ENCODE measurements at places on chromosomes 1 and 21.

DNA sequence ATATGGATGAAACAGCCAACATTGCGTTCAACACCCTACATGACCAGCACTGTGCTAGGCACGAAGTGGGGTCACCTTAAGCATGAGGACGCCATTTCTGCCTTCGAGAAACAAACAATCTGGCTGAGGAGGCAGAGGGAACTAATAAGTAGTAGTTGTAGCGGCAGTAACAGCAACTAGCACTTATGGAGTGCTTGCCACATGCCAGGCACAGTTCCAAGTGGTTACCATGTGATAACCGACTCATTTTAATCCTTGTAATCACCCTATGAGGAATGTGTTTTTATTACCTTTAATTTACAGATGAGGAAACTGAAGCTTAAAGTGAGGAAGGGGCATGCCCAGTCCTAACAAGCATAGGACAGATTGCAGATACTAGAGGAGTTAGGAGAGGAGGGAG, 33.7 kb downstream of the KCND3 start:
- no peak for DNase-seq

- DNase-seq, result no peak
Observed at GRCh38 chr1:233085566-233085965, 135.2 kb downstream of the NTPCR start.

DNA sequence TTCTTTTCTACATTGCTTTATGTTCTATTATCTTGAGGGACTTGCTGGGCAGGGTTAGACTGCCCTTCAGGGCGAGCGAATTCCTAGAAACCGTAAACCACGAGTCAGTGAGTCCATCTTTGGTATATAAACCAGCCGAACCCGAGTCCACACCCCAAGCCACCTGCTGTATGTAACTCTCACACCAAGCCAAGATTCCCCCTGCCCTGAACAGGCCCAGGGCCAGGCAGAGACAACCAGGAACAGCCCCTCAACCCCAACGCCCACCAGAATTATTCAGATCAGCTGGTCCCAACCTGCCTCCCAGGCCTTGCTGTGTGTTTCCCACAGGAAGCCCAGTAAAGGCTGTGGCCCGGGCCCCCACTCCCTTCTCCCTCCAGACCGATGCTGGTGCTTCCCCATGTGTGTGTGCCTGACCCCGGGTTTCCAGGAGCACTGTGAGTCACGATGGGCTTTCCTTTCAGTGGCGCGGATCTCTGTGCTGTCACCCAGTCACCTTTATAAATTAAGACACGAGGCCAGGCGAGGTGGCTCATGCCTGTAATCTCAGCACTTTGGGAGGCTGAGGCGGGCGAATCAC, 17.1 kb downstream of the KIF17 start:
- no peak for DNase-seq

GRCh38 chr21:37233551-37234146, 33.5 kb downstream of the VPS26C start:
- no peak for DNase-seq

- no peak for DNase-seq
Observed at GRCh38 chr1:223837206-223837605, 8.5 kb downstream of the TP53BP2 start.

DNA sequence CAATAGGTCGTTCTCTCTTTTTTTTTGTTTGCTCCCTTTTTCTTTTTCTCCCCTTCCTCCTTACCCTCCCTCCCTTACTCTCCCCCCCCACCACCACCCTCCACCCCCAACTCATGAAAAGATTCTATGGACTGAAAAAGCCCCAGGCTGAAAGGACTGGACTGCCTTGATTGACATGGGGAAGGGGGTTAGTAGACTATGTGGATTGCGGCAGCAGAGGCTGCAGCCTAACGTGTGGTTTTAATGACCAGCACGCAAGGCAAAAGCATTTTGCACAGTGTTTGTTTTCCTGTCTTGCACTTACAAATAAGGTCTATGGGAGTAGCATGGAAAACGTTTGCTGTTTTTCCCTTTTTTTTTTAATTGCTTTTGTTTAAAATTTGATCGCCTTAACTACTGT, 5.5 kb downstream of the ZBTB18 start:
- no peak for DNase-seq

GRCh38 chr1:188582911-188583532, 1754.3 kb downstream of the PLA2G4A start:
- no peak for DNase-seq

- DNase-seq, result no peak
Observed at GRCh38 chr1:95039360-95040031, 33.3 kb downstream of the ALG14 start.

DNA sequence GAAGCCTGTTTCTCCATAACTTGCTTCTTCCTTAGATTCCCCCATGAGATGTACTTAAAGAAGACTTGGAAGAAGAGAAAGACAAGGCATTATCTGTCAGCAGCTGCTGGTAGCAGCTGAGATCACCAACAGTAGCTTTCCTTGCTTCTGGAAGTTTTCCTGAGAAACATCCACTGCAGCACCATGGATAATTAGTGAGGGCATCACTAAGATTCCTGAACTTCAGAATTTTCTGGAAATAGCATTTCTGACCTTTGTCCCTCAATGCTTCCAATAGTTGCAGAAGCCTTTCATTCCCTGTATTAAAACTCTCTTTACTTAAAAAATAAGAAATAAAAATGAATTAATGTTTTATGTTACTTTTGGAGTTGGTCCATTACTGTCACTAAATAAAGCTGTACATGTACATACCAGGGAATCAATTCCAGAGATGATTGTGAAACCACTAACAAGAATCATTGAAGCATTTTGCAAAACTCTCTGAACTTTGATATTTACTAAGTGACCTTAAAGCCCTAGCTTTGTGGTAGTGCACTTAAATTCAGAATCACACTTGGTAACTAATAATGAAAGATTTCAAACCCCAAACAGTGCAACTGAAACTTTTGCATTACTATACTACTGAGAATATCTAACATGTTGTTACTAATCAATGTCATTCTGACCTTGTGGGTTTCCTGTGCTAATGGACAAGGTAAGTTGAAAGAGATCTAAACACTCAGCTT, at the start of gene CFHR4:
Gene CFHR4 (plus strand): TSS at position 538 of the 725 bp plus-strand sequence. CDS start 99 bp downstream, at position 637.
- no peak for DNase-seq

GRCh38 chr1:119002028-119002686, 14.0 kb upstream of the TBX15 start:
- DNase-seq, result no peak

DNA sequence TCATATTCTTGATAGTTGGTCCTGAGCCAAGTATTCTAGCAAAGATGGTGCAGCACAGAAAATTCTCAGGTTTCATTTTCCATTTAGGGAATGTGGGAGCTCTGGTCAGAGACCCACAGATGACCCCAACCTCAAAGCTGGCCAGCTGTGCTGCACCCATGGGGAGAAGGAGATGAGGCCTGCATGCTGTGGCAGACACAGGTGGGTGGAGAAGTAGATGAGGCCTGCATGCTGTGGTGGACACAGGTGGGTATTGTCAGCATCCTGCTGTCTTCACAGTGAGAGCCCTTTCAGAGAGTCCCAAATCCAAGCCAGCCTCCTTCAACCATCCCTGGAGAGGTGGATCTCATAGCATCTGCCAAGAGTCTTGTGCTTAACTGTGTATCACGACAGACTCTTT, 77.7 kb downstream of the DSCAM start:
- no peak for DNase-seq

DNA sequence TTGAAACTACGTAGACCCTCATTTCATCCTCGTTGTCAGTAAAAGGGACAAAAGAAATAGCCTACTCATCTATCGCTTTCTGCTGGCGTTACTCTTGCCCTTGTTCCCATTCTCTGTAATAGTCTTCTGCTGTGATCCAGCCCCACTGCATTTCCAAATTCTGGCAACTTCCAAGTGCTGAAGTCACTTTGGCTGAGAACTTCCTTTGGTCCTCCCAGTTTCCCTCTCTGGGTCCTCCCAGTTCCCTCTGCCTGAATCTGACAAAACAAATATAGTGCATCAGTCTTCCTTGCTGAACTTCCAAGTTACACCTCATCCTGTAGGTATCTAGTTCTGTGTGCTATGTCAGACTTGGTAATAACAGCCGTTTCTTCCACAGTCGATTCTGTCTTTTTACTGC, 47.0 kb upstream of the PLA2G4A start:
- no peak for DNase-seq

DNA sequence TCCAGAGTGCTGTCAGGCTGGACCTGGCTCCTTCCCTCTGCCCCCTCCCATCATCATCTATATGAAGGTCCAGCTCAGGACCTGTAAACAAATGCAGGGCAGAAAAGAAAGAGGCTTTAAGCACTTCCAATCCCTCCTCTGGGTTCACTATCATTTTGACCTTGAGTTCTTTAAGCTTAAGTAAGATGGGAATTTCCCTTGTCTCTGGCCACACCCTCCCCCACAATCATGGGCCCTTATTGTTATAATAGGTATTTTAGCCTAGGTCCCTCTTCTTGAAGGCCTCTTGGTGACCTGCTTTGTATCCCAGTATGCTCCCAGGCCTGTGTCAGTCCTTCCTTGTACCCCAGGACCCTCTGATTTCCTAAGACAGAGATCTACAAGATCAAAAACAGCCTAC, 45.1 kb upstream of the EPS15 start:
- DNase-seq, result no peak

- DNase-seq, result no peak
Observed at GRCh38 chr1:46903481-46903880, 37.8 kb downstream of the CYP4A11 start.

GRCh38 chr1:58437623-58438022, 108.9 kb downstream of the OMA1 start:
- no peak for DNase-seq

- DNase-seq, result no peak
Observed at GRCh38 chr1:35714921-35715567, 3.6 kb downstream of the C1orf216 start.

DNA sequence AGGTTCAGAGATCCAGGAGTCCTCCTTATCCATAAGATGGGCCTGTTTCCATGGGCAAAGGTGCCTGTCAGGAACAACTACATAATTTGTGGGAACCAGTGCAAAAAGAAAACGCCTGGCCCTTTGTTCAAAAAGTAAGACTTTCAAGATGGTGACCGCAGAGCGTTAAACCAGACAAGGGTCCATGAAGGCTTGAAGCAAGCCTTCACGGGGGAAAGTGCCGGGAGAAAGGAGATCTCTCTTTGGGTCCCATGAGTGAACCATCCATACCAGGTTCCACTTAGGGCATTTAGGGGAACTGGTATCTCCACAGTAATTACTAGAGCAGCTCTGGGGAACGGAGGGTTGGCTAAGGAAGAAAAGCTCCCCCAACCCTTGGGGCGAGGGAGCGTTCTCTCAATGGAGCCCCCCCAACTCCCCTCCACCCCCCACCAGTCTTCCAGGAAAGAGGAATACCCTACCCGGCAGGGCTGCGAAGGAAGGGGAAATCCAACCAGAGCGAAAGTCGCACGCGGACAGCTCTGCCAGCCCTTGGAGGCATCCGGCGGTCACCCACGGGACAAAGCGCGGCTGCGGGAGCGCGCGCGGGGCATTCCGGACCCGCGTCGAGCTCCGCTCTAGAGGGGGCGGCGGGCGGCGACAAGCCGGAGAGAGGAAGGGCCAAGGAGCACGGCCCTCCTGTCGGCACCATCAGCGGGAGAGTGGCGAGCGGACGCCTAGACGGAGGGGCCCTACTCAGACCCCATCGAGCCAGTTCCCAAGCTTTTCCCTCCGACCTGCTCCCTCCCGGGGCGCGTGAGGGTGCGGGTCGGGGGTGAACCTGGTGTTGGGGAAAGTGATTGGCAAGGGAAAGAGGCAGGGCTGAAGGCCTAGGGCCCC, 687 bp upstream of the RASSF5 start:
- DNase-seq, result no peak

- no peak for DNase-seq
Observed at GRCh38 chr1:206839006-206839560, 26.3 kb upstream of the IL20 start.

- DNase-seq, result no peak
Observed at GRCh38 chr1:241330619-241331327, 26.2 kb downstream of the RGS7 start.

DNA sequence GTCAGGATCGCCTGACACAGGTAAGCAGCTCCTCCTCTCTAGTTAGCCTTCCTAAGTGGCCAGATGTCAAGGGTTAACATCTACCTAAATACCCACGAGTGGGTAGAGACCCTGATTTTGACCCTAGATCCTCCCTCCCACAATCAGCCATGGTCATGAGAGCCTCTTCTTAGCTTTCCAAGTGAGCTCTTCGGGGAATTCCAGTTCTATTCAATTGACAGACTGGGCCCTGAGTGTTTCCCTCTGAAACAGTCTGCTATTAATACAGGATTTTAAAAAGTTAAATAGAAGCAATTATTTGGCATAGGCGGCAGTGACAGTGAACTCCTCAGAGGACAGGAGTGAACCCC, 28.1 kb downstream of the C2CD2 start:
- DNase-seq, result no peak

GRCh38 chr1:177779166-177779965, 190.5 kb downstream of the SEC16B start:
- DNase-seq, result no peak

DNA sequence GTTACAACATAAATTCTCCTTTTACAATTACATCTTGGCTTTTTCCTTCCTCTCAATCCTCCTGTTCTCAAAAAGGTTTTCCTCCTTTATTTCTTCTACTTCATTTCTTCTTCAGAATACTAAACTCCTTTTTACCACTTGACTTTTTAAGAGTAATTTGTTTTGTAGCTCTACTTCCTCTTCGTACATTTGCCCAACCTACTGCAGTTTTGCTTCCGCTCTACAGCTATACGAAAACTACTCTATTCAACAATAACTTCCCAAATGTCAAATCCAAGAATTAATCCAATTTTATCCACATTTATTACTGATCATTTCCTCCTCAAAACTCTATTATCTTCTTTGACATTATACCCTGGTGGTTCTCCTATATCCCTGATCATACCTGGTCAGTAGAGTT, 3.4 kb downstream of the GDAP2 start:
- no peak for DNase-seq

- DNase-seq, result no peak
Observed at GRCh38 chr21:41183575-41183974, 15.6 kb downstream of the BACE2 start.

DNA sequence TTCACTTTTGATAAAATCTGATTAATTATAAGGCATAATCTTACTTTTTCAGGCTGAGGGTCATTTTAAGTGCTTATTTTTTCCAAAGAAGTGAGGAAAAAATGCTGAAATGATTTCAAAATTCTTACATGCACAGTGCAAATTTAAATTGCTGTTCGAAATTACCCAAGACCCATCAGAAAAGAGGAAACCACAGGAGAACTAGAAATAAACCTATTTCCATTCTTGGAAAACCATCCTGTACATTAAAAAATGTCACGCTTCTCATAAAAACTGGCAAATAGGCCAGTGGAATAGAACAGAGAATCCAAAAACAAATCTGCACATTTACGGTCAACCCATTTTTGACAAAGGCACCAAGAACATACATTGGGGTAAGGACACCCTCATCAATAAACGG, 414.9 kb downstream of the SMYD3 start:
- no peak for DNase-seq

Measured in caudate nucleus (tissue), 63 donors.